ENCODE measurements at places on chromosomes 7 and 10.
A peak's percentile ranks its signal among the peaks of the same experiment; 100 is the strongest.

DNA sequence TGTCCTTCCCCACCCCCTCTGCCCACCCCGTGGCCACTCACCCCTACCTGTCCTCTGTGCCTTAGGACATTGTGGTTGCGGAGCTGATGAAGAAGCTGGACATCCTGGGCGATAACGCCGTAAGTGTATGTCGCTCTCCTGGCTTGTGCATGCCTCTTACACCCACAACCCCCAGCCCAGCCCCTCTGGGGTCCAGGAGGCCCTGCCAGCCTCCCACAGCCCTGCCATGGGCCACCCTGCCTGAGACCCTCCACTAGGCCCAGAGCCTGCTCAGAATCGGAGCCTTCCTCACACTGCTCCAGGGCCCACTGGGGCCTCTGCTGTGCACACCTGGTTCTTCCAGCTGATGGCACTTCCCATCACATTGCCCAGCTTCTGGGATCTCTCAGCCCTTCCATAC is 36.8 kb upstream of the DPYSL4 start:
- no peak for DNase-seq

DNA sequence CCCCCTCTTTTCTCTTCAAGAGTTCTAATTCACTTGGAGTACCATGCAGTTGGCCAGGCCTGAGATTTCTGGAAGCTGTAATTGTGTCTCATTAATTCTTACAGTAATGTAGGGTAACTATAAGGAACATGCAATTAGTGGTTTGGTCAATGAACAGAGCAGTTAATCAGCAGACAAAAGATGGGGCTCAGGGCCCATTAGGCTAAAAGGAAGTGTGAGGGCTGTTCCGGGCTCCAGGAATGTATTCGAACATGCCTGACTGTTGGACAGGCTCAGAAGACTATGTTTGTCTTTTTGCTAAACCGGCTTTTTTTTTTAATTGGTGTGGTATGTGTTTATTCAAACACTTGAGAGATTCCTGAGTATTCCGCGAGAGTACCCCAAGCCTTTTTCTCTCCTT is 42.5 kb upstream of the FZD8 start:
- no peak for DNase-seq

- no peak for DNase-seq
Observed at GRCh38 chr10:124611738-124612137, 132.4 kb downstream of the FAM53B start.

- no peak for DNase-seq
Observed at GRCh38 chr7:80644054-80644453, 5.6 kb downstream of the CD36 start.

DNA sequence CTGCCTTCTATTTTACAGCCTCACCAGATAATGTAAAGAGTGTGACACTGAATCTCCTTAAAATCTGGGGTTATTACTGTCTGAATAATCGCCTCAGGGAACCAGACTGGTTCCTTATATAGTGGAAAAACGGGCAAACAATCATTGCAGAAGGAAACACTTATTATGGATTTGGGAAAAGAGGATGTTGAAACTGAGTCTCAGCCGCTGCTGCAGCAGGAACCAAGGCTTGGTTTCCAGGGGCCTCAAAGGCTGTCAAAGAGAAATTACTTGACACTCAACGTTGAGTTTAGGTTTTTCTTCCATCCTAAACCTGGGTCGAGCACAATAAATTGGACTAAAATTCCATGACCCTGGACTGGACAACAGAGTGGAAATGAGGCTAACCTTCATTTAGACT is 103.8 kb upstream of the AHR start:
- no peak for DNase-seq

DNA sequence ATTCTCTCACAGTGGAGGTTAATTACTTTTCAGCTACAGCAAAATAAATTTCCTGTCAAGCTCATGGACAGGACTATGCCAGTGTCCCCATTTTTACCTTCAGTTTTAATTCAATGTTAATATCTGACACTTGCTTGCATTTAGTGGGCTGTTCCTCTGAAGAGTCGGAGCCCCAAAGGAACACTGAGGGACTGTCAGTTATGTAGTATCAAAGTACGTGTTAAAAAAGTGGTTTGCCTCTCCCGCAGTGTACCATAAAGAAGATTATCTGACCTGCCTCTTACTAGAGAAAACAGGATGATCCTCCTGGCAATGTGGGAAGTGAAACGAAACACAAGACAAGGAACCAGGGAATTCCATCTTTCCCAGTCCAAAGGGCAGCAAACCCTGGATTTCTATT is 1010.9 kb upstream of the PHF14 start:
- no peak for DNase-seq

DNA sequence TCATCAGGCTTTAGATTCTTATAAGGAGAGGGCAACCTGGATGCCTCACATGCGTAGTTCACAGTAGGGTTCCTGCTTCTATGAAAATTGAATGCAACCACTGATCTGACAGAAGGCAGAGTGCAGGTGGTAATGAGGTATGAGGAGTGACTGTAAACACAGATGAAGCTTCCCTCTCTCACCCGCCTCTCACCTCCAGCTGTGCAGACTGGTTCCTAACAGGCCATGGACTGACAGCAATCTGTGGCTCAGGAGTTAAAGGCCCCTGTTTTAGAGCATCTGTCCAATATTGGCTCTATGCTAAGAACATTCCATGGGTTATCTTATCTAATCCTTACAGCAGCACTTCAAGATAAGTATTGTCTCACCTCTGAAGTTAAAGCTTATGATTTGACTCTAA is 213.5 kb upstream of the NRP1 start:
- no peak for DNase-seq

DNA sequence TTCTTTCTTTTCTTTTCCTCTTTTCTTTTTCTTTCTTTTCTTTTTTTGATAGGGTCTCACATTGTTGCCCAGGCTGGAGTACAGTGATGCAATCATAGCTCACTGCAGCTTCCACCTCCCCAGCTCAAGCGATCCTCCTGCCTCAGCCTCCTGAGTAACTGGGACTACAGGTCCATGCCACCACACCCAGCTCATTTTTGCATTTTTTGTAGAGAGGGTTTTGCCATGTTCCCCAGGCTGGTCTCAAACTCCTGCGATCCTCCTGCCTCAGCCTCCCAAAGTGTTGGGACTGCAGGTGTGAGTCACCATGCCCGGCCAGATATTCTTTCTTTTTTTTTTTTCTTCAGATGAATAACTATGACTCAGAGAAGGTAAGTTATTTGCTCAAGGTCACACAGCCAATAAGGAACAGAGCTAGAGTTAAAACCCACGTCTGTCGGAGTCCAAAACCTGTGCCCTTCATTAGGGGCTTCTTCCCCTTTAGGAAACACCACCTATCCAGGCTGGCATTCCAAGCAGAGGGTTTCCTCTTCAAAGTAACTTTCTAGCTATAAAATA is 28.1 kb upstream of the DNMBP start:
- DNase-seq = peak; percentile 42

DNA sequence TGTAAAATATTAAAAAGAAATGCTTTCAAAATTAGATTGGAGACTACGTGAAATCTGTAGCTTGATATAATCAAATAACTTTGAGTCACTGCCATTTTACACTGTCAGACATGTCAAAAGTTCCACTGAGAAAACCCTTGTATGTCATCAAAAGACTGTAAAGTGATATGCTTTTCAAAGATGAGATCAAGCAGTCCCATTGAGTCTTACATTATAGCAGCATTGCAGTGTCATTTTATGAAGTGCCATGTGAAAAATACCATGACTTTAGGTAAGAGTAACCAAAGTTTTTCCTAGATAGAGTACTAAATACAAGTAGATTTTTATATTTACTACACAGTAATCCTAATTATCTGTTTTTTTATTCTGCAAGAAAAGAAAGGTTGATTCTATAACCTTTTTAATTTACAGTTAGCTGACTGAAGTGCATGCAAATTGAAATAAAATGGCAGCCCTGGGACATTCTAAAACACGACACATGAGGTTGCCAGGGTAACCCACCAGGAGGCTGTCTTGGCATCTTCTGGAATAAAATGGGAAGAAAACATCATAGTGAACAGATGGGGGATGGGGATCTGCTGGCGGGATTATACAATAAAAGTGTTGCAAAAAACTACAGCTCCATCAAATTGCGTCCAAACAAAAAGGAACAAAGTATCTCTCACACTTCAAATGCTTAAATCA is 91.3 kb upstream of the TMEM106B start:
- DNase-seq = no peak

DNA sequence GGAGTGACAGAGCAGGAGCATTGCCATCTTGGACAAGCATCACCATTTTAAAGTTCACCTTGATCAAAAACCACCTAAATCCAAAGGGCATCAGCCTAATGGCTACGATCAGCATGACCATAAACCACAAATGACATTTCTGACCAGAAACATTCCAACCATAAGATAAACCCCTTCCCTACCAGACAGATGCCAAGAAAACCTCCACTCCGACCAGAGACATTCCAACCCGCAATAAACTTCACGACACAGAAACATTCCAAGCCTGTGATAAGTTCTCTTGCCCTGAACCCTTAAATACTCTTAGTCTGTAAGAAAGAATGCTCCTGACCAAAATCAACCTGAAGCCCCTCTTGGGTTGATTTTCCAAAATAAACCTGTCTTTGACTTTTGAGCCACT is 606.9 kb downstream of the POM121L12 start:
- DNase-seq = no peak

GRCh38 chr10:59047957-59048618 is 128.4 kb upstream of the PHYHIPL start:
- DNase-seq = no peak

- no peak for DNase-seq
Observed at GRCh38 chr7:25802473-25802872, 349.5 kb upstream of the NFE2L3 start.

DNA sequence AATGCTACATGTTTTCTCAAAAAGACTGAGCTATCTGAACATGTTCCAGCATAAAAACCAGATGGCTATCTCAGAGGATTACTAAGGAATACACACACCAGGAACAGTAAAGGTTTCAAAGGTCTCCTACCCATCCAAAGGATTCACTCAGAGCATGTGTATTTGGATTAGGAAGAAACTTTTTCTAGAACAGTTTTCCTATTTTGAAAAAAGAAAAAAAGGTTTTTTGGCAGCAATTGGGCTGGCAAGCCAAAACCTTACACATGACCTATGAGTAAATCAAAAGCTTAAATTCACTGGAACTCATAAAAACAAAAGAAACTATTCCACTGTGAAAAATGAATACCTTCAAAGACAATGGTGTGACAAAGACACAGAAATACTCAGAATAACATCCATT is 9.6 kb downstream of the TPK1 start:
- DNase-seq = peak; percentile 65

DNA sequence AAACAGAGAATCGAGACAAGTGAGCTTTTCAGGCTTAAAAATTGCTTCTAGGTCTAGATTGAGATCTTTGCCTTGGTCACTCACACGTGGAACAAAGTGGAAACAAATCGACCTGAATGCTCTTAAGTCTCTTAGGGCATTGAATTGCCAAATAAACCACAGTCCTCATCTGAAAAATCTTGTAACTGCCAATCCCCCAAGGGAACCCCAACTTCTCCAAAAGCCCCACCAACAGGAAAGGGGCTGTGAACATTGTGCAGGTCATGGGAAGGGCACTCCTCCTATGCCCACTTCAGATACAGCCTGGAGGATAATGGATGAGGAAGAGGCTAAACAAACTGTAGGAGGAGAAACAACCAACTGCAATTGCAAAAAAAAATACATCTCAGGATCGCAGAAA is 91.3 kb downstream of the DGKI start:
- no peak for DNase-seq

DNA sequence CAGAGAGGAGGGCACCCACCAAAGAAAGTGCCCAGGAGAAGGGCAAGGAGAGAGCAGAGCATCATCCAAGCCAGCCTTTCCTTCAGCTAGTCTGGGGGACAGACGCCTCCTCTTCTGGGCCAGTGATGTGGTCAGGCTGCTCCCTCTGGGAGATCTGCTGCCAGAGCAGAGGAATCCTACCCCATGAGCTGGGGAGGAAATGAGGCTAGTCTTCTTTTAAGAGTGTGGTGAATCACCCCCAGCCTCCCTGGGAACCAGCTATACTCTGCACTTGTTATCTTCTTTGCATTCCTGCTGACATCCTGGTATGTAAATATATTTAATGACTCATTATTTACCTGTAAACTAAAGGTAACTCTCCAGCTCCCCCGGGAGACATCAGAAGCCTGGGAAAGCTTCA is 41.6 kb upstream of the EPHB6 start:
- peak; percentile 53 for DNase-seq

DNA sequence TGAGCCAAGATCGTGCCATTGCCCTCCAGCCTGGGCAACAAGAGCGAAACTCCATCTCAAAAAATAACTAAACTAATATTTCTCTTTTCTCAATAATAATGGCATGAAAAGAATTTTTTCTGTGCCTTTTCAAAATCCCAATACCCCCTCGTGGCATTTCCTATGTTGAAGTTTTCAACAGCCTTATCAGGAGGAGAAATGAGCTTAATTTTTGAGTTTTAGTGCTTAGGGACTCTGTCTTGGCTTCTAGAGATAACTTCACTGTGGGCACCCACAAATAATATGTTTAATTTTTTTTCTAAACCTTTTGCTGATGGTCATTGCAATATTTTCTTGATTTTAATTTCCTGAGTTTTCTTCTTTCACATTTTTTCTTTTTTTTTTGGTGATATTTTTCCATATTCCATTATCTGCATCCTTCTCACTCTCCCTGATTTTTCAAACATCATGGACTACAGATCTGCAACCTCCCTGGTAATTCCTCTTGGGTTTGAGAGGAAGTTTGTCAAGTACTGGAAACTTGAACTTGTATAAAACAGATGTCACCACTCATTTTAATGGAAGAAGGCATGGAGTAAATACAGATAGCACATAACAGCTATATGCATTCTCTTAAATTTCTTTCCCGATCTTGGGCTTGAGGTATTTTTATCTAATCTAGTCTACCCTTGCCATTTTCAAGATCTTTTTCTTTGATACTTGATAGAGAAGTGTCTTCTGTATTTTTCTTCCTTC is 84.0 kb downstream of the KAT6B start:
- no peak for DNase-seq

DNA sequence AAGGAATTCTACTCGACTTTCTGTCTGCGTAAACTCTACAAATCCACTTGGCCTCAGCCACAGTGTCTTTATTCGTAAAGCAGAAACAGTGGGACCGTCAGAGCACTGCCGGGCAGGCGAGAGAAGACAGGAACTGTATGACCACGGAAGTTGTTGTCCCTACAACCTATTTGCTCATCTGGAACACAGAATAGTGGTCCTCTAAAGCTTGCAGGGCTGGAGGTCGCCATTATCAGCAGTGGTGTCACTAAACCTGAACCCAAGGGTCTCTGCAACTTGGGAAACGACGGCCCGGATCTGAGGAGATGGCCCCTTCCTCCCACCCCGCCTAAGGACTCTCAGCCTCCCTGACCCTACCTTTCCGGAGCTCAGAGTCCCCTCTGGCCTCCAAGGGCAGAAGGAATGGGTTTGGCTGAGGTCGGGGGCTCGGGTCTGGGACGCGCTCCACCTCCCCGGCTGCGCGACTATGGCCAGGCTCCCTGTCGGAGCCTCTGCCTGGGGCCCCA is 442 bp downstream of the STYXL1 start:
- peak; percentile 21 for DNase-seq

DNA sequence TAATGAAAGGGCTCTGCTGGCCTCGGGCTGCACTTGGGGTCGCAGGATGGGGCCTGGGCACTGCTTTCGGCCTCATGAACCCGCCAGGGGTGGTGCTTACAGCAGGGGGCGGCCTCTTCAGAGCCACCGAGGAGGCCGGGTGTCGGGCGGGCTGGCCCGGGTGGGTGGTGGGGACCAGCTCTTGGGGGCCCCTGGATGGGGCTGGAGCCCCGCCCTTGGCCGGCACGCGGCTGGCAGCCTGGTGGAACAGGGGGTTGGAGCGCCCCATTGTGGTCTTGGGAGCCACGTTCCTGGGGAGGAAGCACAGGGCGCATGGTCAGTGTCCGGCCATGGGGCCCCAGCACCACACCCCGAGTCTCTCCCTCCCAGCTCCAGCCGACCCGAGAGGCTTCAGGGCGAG is 8.8 kb downstream of the ADAM8 start:
- DNase-seq = no peak

Measured in cardiac fibroblast (primary cell).